ENCODE measurements at places on chromosomes 1 and 21.
A peak's percentile ranks its signal among the peaks of the same experiment; 100 is the strongest.

DNA sequence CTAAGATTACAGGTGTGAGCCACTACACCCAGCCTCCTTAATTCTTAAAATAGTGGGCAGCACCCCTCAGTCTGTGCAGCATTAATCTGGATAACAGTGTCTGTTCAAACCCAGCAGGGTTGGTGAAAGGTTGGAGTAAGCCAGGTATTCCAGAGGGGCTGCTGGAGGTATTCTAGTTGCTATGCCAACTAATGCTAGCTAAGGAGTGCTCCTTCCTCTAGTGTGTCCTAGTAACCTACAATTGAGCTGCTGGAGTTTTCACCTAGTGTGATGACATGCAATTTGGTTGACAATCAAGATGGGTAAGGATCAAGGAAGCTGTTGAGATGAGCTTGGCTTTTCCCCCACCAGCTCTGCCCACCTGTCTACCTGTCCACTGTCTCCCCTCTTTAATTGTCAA is 100.2 kb upstream of the IPO9 start:
- no peak for DNase-seq

- no peak for DNase-seq
Observed at GRCh38 chr1:82634266-82634665, 833.5 kb downstream of the ADGRL2 start.

- DNase-seq = no peak
Observed at GRCh38 chr21:26709090-26709489, 136.0 kb upstream of the CYYR1 start.

- no peak for DNase-seq
Observed at GRCh38 chr1:36852586-36852985, 181.7 kb downstream of the GRIK3 start.

GRCh38 chr21:33939226-33939625 is 23.6 kb upstream of the ATP5PO start:
- no peak for DNase-seq

DNA sequence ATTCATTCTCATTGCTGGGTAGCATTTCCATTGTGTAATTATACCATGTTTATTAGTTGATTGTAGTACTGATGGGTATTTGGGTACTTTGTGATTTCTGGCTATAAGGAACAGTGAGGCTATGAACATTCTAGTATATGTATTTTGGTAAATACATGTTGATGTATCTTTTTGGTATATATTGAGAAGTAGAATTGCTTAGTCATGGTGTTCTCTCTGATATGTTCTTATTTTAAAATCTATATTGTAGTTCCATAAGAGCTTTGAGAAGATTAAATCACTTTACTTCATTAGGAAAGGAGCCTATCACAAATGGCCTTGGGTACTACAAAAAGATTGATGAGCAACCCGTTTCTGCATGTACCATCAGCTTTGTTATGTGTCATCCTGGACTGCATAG is 13.4 kb downstream of the MIXL1 start:
- DNase-seq = no peak

DNA sequence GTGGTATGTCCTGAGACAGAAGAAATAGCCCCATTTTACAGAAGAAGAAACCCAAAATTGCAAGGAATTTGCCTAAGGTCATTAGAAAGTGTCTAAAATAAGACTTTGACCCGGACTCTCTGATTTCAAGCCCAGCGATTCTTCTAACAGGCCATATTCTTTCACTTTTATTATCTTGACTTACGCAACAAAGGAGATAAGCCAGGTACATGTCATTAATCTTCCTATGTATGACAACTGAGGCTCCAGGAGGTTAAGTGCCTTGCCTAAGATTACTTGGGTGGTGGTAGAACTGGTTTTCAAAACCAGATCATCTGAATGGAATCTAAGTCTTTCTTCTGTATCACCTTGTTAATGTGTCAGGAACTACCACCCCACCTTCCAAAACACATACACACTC is 124.3 kb downstream of the PBX1 start:
- DNase-seq = no peak

DNA sequence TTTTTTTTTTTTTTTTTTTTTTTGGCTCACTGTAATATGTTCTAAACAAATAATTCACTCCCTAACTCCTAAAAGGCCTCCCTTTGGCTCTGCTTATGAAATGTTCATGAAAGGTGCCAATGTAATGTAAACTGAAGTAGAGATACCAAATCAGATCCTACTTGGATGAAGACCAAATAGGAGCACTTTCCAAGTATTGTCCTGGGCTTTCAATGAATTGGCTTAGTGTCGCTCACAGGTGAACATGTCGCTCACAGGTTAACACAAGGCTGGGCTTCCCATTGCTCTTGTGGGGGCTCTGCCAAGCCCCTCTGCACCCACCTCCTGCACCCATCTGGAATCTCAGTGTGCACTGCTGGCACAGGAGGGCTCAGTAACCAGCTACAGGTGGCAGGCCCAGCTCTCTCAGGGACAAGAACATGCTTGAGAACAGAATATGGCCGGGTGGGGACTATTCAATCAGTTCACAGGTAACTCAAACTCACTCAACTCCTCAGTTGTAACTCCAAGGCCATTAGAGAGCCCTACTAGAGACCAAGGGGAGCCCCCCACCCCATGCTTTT is 10.6 kb upstream of the CD58 start:
- no peak for DNase-seq

DNA sequence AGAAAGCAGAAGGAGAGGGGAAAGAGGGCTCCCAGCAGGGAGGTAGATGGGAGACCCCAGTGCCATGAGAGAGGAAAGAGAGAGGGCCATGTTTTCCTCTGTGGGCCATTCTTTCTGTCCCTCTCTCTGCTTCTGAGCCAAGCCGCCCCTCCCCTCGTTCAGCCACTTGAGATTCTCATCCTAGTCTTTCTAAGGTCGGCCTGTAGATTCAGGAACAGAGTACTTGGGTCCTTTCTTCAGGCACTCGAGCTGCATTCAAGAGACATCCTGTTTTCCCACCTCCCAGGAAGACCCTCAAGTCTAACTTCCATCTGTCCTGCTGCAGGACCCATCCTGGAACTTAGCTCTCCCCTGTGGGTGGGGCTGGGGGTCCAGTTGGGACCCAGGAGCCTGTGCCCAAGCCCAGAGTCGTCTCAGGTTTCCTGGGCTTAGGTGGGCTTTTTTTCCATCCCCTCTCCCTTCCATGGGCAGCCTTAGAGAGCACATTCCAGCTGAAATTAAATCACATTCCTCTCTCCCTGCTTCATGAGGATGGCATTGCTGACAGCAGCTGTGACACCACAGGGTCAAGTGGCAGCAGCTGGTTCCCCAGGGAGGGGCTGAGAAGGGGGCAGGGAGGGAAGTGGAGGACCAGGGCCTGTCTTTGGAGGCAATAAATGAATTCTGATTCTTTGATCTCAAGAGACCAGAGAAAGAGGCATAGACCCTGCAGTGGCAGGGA is 13.0 kb downstream of the NES start:
- no peak for DNase-seq

GRCh38 chr1:150564051-150564991 is 15.1 kb downstream of the MCL1 start:
- no peak for DNase-seq

DNA sequence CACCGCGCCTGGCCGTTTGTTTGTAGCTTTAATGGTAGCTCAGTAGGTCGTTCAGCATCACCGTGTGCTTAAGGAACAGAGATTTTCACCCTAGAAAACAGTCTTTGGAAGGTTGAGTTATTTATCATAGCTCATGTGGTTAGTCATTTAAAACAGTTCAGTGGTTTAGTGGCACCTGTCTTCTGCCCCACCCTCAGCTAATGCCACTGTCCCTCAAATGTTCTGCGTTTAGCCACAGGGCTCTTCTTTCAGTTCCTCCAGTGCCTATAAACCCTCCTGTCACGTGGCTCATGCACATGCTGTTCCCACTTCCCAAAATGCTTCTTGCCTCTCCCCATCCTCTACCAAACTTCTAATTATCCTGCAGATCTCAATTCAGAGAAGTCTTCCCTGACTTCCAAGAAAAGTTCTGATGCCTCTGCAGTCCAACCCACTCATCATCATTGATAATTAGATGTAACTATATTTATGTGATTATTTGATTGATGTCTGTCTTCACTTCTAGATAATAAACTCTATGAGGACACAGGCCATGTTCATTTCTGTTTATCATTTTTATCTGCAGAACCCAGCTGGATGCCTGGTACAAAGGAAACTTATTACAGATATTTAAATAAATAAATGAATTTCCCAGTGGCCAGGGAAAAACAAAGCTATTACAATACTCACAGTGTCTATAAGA is 14.4 kb upstream of the DIPK1A start:
- no peak for DNase-seq

- DNase-seq = no peak
Observed at GRCh38 chr21:17921579-17922530, 102.7 kb upstream of the C21orf91 start.

GRCh38 chr1:224182866-224183590 is at the start of gene DEGS1:
Gene DEGS1, plus strand, starts transcription at chr1:224183240. Its CDS starts 97 bp downstream, at chr1:224183337.
- DNase-seq = peak; percentile 63

- no peak for DNase-seq
Observed at GRCh38 chr1:48007047-48007446, 9.9 kb upstream of the TRABD2B start.

DNA sequence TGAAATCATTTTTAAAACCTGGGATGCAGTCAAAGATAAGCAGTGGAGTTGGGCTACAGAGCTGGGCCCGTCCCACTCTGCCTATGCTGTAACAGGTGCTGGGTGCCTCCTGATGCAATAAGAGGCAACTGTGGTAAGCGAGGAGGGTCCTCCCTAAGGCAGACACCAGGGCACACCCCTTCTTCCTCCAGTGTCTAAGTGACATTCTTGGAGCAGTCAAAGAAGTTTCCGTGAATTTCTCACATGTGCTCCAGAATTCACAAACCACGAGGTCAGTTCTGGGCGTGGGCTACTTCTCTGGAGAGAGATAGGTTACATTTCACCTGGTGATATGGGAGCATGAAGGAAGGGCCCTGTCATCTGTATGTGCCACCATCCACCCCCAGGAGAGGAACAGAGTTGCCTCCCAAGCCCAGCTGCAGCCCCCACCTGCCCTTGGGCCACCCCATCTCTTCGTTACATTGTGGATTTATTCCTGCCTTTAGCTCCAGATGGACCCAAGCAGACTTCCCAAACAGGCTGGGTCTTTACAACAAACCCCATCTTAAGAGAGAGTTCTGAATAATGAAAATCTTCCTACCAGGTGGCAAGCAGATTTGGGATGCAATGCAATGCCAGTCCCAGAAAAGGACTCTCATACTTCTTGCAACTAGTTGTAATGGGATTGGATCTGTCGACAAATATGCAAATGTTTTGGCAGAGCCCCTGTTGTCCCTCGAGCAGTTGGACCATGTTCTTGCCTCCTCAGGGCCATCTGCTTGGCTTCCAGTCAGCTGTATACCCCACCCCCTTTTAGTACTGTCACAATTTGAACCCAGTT is 82.5 kb upstream of the CNTN2 start:
- no peak for DNase-seq

- no peak for DNase-seq
Observed at GRCh38 chr1:916173-917075, 7.3 kb upstream of the SAMD11 start.

DNA sequence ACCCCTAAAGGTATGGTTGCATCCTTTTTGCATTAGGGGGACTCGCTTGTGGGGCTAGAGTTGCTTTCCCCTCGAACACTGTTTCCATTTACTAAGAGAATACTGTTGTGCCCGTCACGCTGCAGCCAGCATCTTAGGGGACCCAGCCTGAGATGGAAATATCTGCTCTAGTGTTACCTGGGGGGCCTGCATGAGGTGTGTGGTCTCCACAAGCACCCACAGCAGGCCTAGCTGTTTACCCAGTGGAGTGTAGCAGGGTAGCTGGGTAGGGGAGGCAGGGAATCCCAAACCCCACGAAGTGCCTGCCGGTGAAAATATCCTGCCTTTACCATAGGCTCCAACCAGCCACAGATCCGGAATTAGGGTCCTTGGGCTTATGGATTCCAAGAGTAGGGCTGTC is 303.6 kb downstream of the PTPRU start:
- no peak for DNase-seq

DNA sequence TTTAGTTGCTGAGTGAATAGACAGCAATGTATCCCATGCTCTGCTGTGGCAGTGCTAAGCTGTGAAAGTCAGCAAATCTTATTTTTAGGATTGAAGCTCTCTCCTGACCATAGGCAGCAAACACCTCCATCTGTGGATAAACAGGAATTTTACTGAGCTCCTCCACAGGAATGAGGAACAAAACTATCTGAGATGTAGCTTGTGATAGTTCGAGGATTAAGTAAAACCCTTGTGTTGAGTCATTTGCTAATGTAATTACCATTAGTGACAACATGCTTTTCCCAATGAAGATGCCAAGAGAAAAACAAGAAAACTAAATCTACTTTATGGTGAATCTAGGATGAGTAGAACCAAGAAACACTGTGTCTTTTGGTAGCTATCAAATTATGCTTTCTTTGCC is 122.7 kb downstream of the CLEC20A start:
- DNase-seq = no peak

- no peak for DNase-seq
Observed at GRCh38 chr1:210771131-210771530, 362.8 kb downstream of the KCNH1 start.

DNA sequence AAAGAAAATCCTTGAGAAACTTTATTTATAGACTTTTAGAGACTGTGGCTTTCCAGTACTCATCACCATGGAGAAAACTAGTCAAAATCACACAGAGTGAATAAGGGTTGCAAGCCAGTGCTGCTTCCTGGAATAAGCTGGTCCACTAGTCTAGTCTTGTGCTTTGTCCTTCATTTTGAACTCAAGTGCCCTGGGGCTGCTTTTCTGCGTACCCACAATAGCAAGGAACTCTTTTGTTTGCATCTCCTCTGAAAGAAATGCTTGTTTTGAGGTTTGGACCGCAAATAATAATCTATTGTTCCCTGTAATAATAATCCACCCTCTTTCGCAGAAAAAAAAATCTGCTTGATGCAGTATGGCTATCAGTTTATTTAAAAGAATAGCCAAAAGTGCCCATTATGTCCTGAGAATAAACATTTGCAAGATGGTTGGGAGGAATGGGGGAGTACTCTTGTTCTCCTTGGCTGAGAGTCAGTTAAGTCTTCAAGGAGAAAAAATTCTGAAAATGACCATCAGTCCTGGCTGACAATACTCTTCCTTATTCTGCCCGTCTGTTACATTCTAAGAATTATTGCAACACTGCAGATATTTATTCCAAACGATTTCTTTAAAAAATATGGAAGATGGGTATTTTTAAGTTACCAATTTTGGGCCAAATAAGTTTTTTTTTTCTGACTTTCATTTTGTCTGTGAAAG is 41.9 kb downstream of the MPZL1 start:
- DNase-seq = no peak

- DNase-seq = no peak
Observed at GRCh38 chr1:156709757-156710489, 4.5 kb upstream of the CRABP2 start.

- DNase-seq = no peak
Observed at GRCh38 chr1:86829321-86829720, 84.6 kb downstream of the SELENOF start.

GRCh38 chr21:34810786-34811185 is 142.0 kb downstream of the CLIC6 start:
- DNase-seq = no peak

GRCh38 chr1:175168782-175169181 is 23.8 kb downstream of the KIAA0040 start:
- DNase-seq = no peak

Data from stimulated activated CD8-positive, alpha-beta memory T cell treated with anti-CD3 and anti-CD28 coated beads, Interleukin-4, amount 100 ng/mL, for 1 hour (primary cell).